GM18507 (cell line): ENCODE measurements at places on chromosomes 4 and X.

GRCh38 chrX:148555101-148555500 lies 54.7 kb downstream of the AFF2 start:
- DNase-seq, result no peak

- DNase-seq, result no peak
These were observed 128.6 kb downstream of the SLC39A8 start for GRCh38 chr4:102216666-102217065.

GRCh38 chr4:4539481-4539880 lies 2.4 kb downstream of the STX18 start:
- DNase-seq, result no peak

- no peak for DNase-seq
These were observed 22.4 kb downstream of the FAM53A start for GRCh38 chr4:1661695-1662094.

DNA sequence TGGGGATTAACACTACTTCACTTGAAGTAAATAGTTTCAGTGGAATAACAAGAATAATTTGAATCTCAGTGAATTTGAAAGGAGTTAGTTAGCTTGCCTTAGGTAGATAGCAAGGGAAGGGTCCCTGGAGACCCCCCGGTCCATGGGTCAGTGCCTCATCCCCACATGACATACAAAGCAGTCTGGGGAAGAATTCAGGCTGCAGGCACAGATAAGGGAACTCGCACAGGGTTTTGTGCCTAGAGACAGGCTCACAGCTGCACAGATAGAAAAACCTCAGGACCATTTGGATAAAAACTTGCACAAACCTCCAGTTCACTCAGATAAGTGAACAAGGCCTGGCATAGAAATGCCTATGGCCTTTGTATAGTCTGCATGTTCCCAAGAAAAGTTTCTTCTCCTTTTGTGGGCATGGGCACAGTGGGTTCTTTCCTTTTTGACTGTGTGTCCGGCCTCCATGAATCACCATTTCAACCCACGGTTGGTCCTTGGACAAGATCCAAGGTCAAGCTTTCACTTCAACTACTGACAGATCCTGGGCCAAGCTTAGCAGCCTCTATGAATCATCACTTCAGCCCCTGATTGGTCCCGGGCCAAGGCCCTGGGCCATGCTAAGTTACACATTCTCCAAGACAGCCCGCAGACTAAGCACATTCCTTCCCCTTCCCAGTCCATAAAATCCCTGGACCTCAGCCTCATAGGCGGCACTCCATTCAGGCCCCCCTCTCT lies 108.3 kb upstream of the KLHL4 start:
- DNase-seq, result no peak

DNA sequence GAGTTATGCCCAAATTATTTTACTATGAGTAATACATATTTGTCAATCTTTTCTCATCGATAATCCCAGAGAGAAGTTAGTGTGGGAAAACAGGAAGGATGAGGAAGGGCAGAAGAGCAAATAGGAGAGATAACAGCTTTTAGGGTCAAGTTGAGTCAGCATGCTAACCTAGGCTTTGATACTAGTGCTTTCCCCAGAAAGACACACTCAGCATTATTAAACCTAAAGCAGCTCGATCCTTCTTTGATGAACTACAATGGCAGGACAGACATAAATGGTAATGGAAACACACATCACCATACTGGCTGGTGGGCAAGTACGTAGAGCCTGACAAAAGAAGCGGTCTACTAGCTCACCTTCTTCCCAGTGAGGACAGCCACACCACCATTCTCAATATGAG lies 20.5 kb downstream of the AIFM1 start:
- no peak for DNase-seq

DNA sequence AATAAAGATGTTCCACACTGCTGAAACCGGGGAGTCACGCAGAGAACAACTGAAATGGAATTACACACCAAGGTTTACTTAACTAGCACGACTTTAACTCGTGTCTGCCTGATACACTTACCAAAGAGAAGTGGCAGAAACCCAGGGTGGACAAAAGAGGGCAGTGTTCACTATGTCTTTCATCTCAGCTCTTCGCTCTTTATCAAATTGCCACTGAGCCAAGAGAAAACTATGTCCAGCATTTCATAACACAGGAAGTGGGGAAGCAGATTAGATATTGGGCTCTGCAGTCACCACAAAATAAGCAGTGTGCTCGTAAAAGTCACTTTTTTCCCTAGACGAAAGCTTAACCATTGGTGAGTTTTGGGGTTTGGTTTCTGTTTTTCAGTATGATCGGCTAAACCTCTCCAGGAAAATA lies 155.7 kb downstream of the CHIC2 start:
- peak; percentile 28 for DNase-seq

GRCh38 chrX:153736071-153736820 lies 11.6 kb downstream of the ABCD1 start:
- no peak for DNase-seq

DNA sequence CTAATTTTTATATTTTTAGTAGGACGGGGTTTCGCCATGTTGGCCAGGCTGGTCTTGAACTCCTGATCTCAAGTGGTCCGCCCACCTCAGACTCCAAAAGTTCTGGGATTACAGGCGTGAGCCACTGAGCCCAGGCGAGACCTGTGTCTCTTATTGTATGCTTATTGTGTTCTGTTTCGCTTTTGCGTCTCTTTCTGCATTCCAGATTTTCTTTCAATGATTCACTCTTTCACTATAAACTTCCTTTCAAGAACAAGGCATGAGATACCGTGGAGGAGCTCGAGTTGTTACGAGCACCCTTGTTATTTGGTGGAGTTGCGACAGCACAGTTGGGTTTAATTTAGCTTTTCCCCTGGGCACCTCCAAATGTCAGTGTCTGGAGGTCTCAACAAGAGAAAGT lies 366.7 kb upstream of the FAT1 start:
- no peak for DNase-seq

GRCh38 chr4:158609116-158609515 lies 62.6 kb downstream of the C4orf46 start:
- no peak for DNase-seq
